ENCODE measurements at places on chromosomes 6 and 20.

- H3K36me3 ChIP-seq = no peaks in the 10 kb centered on the region
- no peaks in the 10 kb centered on the region for H3K4me1 ChIP-seq
- no peaks in the 10 kb centered on the region for H3K27me3 ChIP-seq
- H3K4me3 ChIP-seq = no peak overlapping the region
These were observed 77.2 kb downstream of the LINC00237 start for GRCh38 chr20:21028921-21029320.

- no peak overlapping the region for H3K27ac ChIP-seq
- H3K27me3 ChIP-seq = no peaks in the 10 kb centered on the region
- DNase-seq = no peak
- no peak overlapping the region for H3K4me3 ChIP-seq
These were observed 111.0 kb downstream of the TBXT start for GRCh38 chr6:166056637-166057036.

GRCh38 chr6:53939830-53940229, 145.0 kb downstream of the LRRC1 start:
- DNase-seq = no peak
- H3K27ac ChIP-seq = no peak overlapping the region
- no peaks in the 10 kb centered on the region for H3K36me3 ChIP-seq
- H3K27me3 ChIP-seq = no peaks in the 10 kb centered on the region

DNA sequence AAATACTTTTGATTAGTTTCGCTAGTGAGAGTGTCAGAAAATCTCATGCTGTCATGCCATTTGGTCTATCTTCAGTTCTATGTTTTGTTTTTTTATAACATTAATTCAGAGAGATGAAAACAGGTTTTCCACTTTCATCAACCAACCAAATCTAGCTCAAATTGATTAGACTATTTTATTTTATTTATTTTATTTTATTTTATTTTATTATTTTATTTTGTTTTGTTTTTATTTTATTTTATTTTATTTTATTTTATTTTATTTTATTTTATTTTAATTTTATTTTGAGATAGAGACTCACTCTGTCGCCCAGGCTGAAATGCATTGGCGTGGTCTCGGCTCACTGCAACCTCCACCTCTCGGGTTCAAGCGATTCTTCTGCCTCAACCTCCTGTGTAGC, 1391.0 kb upstream of the ADGRB3 start:
- no peak for DNase-seq
- no peak overlapping the region for H3K27ac ChIP-seq
- no peaks in the 10 kb centered on the region for H3K36me3 ChIP-seq
- no peaks in the 10 kb centered on the region for H3K4me1 ChIP-seq

DNA sequence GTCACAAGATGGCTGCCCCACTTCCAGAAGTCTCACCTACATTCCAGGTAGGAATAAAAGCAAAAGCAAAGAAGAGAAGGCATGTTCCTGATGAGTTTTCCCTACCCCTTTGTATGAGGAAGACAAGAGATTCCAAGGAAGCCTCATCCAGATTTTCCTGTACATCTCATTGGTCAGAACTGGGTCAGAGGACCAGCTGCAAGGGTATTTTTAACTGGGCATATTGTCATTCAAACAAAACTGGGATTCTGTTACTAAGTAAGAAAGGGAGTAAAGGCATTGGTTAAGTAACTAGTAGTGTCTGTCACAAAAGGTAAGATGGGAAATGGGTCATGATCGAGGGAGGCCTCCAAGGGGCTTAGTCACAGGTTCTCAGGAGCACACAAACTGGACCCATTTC, 28.2 kb upstream of the RIMS4 start:
- no peak for DNase-seq
- H3K27ac ChIP-seq = no peak overlapping the region
- H3K4me3 ChIP-seq = no peak overlapping the region
- no peaks in the 10 kb centered on the region for H3K36me3 ChIP-seq

- no peaks in the 10 kb centered on the region for H3K27me3 ChIP-seq
- H3K27ac ChIP-seq = no peak overlapping the region
- H3K4me1 ChIP-seq = no peaks in the 10 kb centered on the region
- no peak overlapping the region for H3K4me3 ChIP-seq
These were observed 143.1 kb upstream of the ARID1B start for GRCh38 chr6:156634048-156634447.

DNA sequence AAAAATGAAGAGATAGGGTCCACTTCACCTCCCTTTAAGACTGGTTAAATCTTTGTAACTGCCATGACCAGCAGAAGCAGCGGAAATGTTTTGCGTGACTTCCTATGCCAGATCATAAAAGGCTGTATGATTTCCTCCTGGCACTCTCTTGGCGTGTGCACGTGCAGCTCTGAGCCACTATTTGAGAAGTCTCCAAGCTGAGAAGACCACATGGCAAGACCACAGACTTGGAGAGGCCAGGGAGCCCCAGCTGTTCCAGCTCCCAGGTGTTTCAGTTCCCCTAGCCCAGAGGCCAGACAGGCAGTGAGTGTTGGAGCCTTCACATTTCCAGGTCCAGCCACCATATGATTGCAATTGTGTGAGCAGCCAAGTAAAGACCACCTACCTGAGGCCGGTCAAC, 259.3 kb upstream of the RIN2 start:
- H3K27me3 ChIP-seq = no peaks in the 10 kb centered on the region
- H3K4me3 ChIP-seq = no peak overlapping the region
- H3K36me3 ChIP-seq = no peaks in the 10 kb centered on the region
- H3K27ac ChIP-seq = no peak overlapping the region

- H3K36me3 ChIP-seq = peaks cover 23% of the 10 kb centered on the region
- H3K27me3 ChIP-seq = no peaks in the 10 kb centered on the region
- peaks cover 26% of the 10 kb centered on the region for H3K4me1 ChIP-seq
- DNase-seq = no peak
These were observed 72.5 kb downstream of the ATP9A start for GRCh38 chr20:51695574-51696303.

DNA sequence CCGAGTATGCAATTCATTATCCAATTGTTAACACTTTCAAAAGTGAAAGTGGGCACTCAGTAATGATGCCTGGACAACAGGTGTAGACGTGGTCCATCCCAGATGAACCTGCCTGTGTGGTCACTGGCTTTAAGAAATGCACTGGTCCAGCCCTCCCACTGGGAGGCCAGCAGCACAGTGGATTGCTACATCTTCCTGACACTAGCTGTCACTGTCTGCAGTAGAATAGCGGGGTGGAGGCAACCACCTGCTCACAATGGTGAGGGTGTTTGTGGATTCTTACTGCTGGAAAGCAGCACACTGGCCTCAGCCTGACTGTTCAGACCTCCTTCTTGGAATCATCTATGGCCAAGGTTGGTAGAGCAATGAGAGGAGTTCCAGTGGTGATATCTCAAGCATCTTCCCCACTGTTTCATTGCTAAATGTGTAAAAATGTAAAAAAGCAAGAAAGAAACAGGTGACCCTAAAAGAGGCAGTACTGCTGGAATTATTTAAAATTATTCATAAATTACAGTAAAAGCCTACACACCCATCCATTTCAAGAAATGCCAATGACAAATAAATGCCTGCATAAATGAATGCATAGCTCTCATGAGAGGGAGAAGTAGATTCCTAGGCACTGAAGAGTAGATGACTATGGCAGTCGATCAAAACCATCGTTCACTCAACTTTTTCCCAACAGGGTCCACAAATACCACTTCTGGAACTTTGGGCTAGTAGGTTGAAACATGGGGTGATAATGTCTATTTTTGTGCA, 228.0 kb upstream of the PLN start:
- peaks cover 4% of the 10 kb centered on the region for H3K4me1 ChIP-seq
- H3K4me3 ChIP-seq = no peak overlapping the region
- no peaks in the 10 kb centered on the region for H3K27me3 ChIP-seq
- DNase-seq = no peak
- no peaks in the 10 kb centered on the region for H3K36me3 ChIP-seq

DNA sequence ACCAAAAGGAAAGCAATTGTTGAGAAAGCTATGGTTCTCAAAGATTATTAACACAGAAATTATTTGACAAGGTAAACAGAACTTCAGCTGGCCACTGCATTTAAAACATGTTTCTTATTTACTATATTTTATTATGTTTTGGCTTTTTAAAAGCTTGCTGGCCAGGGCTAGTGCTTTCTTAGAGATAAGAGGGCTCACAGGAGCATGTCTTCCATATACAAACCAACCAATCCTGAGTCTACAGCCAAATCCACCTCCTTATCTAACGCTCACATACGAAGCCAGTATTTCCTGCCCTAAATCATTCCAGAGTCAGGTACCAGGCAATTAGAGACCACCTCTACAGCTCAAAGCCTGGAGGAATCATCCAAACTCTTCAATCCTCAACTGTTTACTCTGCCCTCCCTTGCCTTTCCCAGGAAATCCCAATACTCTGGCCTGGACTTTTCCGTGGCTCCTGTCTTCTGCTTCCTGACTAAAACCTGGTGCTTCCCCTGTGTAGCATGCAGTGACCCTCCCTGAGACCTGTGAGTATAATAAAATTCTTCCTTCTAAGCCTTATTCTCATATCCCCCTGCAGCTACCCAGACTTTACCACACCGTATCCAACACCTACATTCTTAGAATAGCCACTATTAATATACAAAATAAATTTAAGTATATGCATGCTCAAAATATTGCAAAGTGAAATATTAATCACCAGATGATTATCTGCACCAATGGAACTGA, 33.2 kb downstream of the RANBP9 start:
- no peaks in the 10 kb centered on the region for H3K27me3 ChIP-seq
- H3K4me1 ChIP-seq = no peaks in the 10 kb centered on the region
- H3K27ac ChIP-seq = no peak overlapping the region
- no peak for DNase-seq
- no peak overlapping the region for H3K4me3 ChIP-seq

GRCh38 chr20:28616354-28616753, 2641.1 kb upstream of the DEFB115 start:
- DNase-seq = no peak
- H3K4me1 ChIP-seq = no peaks in the 10 kb centered on the region
- H3K36me3 ChIP-seq = no peaks in the 10 kb centered on the region
- no peak overlapping the region for H3K27ac ChIP-seq
- H3K27me3 ChIP-seq = no peaks in the 10 kb centered on the region
- H3K4me3 ChIP-seq = no peak overlapping the region

DNA sequence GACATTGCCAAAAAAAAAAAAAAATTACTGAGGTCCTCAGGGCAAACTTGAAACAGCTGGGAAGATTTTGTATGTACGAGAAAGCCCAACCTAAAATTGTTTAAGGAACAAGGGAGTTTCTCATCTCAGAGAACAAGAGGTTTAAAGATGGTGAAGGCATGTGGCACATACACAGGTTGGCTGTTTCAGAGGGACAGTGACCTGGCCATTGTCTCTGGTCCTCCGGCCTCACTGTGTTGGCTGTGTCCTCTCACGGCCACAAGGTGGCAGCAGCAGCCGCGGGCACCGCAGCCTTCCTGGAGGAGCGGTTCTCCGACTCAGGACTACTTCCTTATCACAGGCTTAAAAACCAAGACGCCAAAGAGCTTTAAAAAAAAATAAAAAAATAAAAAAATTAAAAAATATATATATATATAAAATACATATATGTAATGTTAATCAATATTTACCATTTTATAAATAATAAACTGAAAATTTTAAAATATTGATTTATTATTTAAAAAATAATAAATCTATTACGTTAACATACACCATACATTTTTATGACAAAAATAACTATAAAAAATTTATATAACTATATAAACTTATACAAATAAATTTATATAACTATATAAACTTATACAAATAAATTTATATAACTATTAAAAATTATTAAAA, 52.8 kb downstream of the GTF2H5 start:
- peak; percentile 67 for DNase-seq
- H3K27ac ChIP-seq = no peak overlapping the region
- no peak overlapping the region for H3K4me3 ChIP-seq
- no peaks in the 10 kb centered on the region for H3K27me3 ChIP-seq
- no peaks in the 10 kb centered on the region for H3K4me1 ChIP-seq

DNA sequence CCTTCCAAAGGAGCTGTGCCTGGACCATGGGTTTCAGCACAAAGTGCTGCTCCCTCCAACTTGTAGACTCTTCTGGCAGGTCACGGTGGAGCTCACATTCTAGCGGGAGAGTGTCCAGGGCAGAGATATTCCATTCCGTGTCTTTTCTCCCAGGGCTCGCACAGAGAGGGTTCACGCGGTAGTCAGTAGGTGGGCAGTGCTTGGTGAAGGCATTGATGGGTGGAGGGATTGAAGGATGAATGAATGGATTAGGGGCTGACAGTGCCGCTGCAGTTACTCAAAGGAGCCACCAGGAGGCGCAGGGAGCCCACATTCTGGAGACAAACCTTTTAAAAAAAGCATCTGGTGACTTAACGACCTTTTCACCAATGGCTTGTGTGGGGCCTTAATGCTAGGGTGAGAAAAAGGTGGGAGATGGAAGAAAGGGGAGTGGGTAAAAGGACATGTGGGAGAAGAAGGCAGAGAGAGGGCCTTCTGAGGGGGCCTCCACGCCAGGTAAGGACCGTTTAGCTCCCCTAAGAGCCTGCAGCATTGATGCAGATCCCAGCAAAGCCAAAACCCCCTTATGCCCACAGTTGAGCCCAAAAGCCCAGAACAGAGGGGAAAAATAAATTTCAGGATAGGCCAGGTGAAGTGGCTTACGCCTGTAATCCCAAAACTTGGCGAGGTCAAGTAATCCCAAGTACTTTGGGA, 17.5 kb upstream of the FAM110A start:
- H3K27ac ChIP-seq = no peak overlapping the region
- H3K27me3 ChIP-seq = no peaks in the 10 kb centered on the region
- peak; percentile 83 for DNase-seq
- no peak overlapping the region for H3K4me3 ChIP-seq
- no peaks in the 10 kb centered on the region for H3K4me1 ChIP-seq

GRCh38 chr20:44357555-44358125, 2.1 kb downstream of the HNF4A start:
- H3K36me3 ChIP-seq = no peaks in the 10 kb centered on the region
- no peak for DNase-seq
- peaks cover 5% of the 10 kb centered on the region for H3K4me1 ChIP-seq
- peaks cover 24% of the 10 kb centered on the region for H3K27me3 ChIP-seq
- H3K27ac ChIP-seq = no peak overlapping the region
- no peak overlapping the region for H3K4me3 ChIP-seq

GRCh38 chr20:14193885-14194284, 143.5 kb downstream of the FLRT3 start:
- H3K4me1 ChIP-seq = peaks cover 5% of the 10 kb centered on the region
- no peak for DNase-seq
- H3K27me3 ChIP-seq = no peaks in the 10 kb centered on the region

DNA sequence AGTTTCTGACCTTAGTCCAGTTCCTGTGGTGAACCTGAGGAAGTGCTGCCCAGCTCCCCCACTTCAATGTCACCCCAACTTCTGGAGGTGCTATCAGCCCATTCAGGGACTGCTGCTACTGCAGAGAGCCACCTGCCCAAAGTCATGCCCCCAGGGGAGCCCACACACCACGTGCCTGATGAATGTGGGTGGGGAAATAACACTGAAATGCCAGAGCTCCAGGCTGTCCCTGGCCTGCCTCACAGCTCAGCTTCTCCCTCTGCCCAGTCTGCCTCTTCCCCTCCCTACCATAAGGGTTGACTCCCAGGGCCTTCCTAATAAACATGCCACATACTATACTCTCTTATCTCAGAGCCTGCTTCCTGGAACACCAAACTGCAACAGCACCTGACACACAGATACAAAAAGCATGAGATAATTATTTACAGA, 276.4 kb upstream of the MOCS1 start:
- no peaks in the 10 kb centered on the region for H3K36me3 ChIP-seq
- H3K4me3 ChIP-seq = peak overlapping the region; percentile 63
- no peak for DNase-seq
- no peaks in the 10 kb centered on the region for H3K27me3 ChIP-seq
- H3K27ac ChIP-seq = no peak overlapping the region

- peaks cover 55% of the 10 kb centered on the region for H3K27me3 ChIP-seq
- no peak overlapping the region for H3K27ac ChIP-seq
- no peak overlapping the region for H3K4me3 ChIP-seq
- H3K4me1 ChIP-seq = peaks cover 7% of the 10 kb centered on the region
- no peak for DNase-seq
These were observed 38.0 kb upstream of the GMPR start for GRCh38 chr6:16200321-16200883.
